ENCODE measurements at places on chromosomes 16 and 17.
A peak's percentile ranks its signal among the peaks of the same experiment; 100 is the strongest.

- no peak for DNase-seq
Observed at GRCh38 chr16:15418206-15418605, 16.2 kb upstream of the BMERB1 start.

DNA sequence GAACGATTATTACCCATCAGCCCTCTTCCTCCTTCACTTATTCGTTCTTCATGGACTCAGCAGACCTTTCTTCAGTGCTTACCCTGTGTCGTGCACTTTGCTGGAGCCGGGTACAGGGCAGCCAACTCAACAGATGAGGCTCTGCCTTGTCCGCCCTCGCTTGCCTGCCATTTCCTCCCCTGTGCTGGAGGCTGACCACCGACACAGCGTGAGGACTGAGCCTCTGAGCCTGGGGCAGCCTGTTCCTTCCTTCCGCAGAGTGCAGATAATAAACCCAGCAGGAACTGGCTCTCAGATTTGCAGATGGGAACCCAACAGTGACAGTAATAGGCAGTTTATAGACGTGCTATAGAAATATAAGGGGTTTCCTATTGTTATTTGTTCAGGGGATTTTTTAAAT, 7.0 kb upstream of the SLC39A11 start:
- no peak for DNase-seq

GRCh38 chr17:77208217-77208808, 67.5 kb downstream of the SEC14L1 start:
- DNase-seq, result no peak

DNA sequence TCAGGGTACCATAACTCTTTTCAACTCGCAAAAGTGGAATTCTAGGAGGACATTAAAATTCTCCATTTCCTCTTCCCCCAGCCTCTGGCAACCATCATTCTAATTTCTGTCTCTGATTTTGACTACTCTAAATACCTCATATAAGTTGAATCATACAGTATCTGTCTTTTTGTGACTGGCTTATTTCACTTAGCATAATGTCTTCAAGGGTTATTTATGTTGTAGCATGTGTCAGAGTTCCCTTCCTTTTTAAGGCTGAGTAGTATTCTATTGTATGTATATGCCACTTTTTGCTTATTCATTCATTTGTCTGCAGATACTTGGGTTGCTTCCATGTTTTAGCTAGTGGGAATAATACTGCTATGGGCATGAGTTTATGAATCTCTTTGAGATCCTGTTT, 12.0 kb downstream of the RNF135 start:
- DNase-seq, result no peak

DNA sequence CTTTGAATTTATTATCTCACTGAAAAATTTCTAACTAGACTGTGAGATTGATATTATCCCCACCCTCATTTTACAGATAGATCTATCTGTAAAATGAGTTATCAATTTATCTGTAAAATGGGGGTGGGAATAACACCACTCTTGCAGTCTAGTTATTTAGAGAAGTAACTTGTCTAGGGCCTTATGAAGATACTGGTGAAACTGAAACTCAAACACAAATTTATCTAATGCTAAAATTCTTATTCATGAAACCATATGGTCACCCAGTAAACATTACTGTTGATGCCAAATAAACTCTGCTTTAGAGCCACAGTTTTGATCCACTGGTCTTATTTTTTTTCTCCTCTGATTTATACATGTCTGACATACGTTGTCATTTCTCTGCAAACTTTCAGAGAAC, 52.1 kb upstream of the SMIM36 start:
- no peak for DNase-seq

DNA sequence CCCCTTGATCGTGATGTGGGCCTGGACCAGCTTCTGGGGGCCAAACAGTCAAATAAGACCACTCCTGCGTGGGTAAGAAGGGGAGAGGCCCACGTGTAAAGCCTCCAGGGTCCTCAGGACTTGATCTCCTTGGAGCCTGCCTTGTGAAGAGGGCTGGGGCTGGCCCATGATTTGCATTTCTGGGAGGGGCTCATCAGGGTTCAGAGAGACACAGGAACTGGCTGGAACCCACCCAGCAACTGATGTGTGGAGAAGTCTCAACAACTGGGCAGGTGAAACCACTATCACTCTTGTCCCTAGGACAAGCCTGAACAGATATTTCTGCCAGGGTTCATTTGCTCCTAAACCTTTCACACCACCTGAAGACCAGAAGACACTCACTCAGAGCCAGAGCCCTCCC, 214.7 kb downstream of the ZNF423 start:
- DNase-seq, result no peak

GRCh38 chr17:80791758-80792284, 199.8 kb upstream of the CHMP6 start:
- DNase-seq, result peak; percentile 52

DNA sequence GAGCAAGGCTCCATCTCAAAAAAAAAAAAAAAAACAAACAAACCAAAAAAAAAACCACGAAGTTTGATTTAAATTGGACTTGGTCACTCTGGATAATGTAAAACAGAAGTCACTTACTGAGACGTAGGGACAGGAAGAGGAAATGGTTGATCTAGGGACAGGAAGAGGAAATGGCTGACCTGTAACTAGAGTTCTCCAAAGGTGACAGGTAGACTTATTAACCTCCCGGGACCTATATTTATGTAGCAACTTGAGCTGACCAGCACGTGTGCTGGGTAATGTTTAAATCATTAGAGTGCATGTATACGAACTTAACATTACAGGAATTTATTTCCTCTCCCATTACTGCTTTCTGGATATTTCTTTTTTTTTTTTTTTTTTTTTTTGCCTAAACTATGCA, 81.5 kb upstream of the DHX40 start:
- DNase-seq, result no peak

GRCh38 chr17:57968456-57968855, 13.2 kb upstream of the CUEDC1 start:
- no peak for DNase-seq

- no peak for DNase-seq
Observed at GRCh38 chr17:1377334-1377733, 22.7 kb downstream of the YWHAE start.

- DNase-seq, result no peak
Observed at GRCh38 chr17:27782791-27783206, 17.5 kb downstream of the NOS2 start.

DNA sequence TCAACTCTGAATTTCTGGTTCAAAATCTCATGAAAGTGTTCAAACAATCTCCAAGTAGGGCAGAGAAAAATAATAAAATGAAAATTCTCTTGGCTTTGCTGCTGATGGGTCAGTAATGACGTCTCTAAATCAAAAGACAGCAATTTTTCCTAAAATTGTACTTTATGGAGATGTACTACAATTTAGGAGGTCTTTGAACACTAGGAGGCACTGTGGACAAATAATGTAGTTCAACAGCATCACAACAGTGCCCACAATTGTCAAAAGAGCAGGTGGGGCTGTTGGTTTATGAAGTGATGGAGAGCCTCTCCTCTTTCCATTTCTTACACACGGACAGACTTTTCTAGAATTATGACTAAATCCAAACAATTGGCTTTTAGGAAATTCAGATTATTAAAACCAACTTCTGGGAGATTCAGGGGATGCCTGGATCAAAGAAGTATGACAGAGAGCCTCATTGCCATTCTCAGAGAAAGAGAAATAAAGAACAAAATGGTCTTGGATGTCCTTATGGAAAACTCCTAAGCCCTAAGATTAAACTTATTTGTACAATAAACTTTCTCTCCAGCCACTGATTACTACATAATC, 23.8 kb downstream of the EZH1 start:
- DNase-seq, result no peak

DNA sequence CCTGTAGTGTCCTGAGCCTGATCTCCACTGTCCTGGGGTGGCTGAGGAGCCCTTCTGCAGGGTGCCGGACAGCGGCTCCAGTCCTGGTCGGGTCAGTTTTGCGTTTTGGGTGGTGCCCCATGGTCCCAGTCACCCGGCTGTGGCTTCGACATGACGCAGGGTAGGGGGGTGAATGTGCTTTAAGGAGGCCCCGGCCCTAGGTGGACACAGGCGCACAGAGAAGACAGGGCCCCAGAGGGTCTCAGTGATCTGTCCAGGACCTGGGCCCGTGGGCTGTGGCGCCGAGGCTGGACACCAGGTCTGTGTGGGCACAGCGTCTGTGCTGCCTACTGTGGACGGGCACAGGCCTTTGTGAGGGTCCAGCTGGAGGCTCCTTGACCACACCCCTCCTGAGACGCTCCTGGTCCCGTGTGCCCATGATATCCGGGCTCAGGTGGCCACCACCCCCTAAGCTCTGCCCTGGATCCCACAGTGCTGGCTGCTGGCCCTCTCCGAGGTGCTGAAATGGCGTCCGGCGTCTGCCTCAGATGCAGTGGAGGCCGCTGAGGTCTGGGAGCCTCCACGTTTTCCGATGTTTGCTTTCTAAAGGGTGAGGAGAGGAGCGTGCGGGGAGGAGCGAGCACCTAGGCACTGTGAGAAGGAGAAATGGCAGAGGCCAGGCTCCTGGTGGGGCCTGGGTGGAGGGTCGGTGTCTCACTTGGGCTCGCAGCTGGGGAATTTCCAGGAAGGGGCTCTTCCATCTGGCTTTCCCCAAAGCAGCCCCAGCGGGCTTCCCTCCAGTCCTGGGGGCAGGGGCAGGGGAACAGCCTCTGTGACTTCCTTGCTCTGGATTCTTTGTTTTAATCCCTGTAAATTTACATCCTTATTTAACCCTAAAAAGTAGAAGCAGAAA, 56.1 kb upstream of the ACSF3 start:
- DNase-seq, result no peak

GRCh38 chr17:77593081-77593480, 365.4 kb upstream of the TNRC6C start:
- no peak for DNase-seq

DNA sequence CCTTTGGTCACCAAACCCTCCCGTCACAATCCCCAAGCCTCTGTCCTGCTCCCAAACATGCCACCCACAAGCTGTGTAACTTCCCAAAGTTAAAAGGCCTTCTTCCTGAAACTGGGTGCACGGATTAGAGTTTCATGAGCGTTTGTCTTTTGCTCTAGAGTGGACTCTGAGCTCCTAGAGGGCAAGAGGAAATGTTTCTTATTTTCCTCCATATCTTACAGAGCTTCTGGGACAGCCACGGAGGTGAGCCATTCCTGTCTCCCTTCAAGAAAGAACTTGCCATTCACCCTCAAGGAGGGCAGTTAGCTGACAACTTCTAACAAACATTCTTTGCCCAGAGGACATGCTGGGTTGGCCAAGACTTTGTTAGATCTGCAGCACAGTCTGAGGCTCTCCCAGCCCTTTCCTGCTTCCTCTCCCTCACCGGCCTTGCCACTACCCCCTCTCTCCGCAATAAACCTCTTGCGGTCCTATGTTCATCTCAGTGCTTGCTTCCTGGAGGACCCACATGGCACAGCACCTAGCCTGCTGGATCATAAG, 2.6 kb upstream of the MYCBPAP start:
- DNase-seq, result no peak

GRCh38 chr17:39701784-39702422, 2.0 kb downstream of the ERBB2 start:
- DNase-seq, result no peak

- DNase-seq, result no peak
Observed at GRCh38 chr16:55289353-55289752, 34.6 kb upstream of the IRX6 start.
